NCI-H1092 treated with DMSO at 0.1 percent for 48 hours (cell line): ENCODE measurements at places on chromosomes 7 and 10.

DNA sequence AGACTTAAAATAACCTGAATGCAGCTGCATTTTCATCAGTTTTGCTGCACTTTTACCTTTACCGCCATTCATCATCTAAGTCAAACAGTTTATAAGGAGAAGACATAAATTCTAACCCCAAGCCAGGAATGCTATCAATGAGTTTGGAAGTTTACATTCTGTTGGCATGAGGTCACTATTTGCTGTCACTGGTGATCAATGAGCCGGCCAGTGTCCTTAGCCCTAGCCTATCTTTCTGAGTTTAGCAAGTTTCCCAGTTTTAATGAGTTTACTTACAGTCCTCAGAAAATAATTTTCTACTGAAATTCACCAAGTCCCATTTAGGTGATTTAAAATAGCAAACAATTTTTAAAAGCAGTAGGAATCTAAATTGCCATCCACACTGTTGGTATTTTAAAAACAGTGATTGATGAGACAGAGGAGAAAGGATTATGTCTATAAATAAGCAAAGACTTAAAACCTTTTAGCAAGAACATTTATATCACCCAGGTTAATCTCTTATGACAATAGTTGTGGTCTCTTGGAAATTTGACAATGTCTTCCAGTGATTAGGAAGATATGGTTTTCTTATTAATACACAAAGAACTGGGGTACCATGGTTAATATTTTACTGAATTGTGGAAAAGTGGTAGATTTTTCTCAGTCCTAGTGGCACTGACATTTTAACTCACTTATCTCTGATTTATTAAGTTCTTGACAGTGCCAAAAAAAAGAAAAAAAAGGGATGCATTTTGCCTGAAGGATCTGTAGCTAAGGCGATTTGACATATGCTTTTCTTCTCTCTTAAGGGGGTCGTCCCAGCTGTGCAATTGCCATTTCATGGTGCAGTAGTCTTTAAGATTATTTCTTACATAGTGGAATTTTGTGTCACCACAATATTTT, 443.4 kb upstream of the ANKRD30A start:
- no peak for DNase-seq

- no peak for DNase-seq
These were observed 32.3 kb downstream of the SLC39A12 start for GRCh38 chr10:17984056-17984455.

GRCh38 chr7:36023033-36023560, 130.0 kb upstream of the EEPD1 start:
- no peak for DNase-seq

DNA sequence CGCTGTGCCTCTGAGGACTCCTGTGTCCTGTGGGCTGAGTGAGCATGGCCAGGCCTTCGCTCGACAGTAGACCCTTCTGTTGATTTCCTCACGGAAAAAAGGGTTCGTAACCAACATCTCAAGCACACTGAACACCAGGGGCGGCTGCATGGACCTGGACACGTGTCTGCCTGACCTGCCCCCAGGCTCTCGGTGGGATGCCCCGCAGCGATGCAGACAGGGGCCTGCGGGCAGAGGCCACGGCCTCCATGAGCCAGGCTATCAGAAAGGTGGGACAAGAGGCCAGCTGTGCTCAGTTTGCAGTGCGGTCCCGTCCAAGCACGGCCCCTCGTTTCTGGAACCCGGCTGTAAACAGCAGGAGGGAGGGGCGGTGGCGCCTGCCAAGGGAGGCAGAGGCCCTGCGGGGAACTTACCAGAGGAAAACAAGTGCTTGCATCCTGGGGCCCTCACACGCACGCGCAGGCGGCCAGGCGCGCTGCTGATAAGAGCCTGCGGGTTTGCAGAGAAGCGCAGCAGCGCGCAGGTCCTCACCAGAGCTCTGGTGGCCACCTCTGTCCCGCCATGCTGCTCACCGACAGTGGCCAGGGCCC, 10.6 kb downstream of the GPR146 start:
- DNase-seq, result peak; percentile 31

- DNase-seq, result no peak
These were observed 27.1 kb downstream of the BMS1 start for GRCh38 chr10:42809676-42810075.

- no peak for DNase-seq
These were observed 41.8 kb downstream of the PNLIPRP3 start for GRCh38 chr10:116469437-116469836.

- DNase-seq, result no peak
These were observed 5.2 kb upstream of the UTF1 start for GRCh38 chr10:133224756-133225372.

- no peak for DNase-seq
These were observed 3.0 kb upstream of the CRYGN start for GRCh38 chr7:151442776-151443496.

DNA sequence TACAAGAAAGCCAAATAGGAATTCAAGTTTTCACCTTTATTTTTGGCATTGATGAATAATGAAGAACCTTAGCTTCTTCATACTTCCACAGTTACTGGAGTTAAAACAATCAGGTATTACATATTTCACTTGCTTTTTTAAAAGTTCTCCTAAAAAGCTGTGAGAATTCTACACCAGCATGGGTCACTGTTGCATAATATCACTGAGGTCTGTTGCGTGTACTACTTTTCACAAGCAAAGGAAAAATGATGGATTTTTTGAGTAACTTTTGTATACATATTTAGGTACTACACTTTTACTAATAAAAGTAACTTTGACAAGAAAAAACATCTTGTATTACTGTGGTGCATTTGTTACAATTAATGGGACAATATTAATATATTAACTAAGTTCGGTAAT, 15.2 kb downstream of the FAM24B start:
- DNase-seq, result no peak

GRCh38 chr7:155765458-155765857, 46.8 kb downstream of the SHH start:
- no peak for DNase-seq

DNA sequence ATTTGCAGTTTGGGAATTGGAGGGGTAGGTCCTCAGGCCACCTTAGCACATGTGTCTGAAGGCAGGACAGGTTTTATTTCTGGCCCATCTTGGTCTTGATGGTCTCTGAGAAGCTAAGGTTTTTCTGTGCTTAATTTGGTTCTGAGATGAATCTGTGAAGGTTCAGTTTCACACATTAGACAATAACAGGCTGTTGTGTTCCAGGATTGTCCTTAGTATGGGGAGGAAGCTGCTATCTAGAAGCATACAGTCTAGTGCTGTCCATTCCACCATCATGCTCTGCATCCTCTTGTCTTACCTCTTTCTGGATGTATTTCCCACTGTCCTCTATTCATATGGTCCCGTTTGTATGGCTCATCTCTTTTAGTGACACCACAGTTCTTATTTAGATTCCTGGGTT, 7.1 kb downstream of the UBE2D1 start:
- no peak for DNase-seq

DNA sequence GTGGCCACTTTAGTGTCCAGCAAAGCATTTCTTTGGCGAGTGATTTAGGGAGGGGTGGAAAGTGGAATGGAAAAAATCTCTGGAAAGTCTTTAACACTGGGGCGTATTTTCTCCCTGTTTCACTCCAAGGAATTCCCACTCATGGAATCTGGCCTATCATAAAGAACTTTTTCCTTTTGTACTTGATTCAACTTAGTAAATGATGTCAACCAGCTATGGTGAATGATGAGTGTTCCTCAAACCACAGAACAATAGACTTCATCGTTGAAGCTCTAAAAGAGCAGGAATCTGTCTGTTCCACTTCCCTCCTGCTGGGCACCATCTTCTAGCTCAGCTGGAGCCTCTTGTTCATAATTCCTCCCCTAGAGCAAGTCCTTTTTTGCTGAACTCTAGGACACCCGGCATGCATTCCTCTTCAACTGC, 66.5 kb downstream of the EPDR1 start:
- DNase-seq, result no peak

GRCh38 chr10:95181726-95182125, 12.3 kb upstream of the ACSM6 start:
- DNase-seq, result no peak

DNA sequence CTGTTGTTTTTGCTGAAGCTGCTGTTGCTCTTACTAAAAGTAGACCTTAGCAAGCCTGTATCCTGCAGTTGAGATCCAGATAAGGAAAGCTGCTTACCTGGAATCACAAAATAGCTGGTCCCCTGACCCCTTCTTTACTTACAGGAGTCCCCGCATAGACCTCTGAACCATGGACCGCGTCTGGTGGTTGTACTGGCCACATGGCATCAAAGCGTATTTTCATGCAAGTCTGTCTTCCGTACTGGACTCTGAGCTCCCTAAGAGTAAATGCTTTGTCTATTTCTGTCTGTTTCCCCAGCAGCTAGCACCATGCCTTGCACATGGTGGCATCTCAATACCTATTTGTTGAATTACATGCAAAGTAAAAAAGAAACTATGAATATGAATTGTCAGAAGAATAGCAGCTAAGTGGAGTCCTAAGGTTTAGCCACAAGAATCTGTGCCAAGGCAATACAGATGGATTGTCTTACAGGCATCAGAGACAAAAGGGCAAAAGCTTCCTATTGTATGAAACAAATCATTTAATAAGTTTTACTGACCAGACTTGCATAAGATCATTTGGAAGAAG, 159.2 kb downstream of the PAXIP1 start:
- DNase-seq, result peak; percentile 57

DNA sequence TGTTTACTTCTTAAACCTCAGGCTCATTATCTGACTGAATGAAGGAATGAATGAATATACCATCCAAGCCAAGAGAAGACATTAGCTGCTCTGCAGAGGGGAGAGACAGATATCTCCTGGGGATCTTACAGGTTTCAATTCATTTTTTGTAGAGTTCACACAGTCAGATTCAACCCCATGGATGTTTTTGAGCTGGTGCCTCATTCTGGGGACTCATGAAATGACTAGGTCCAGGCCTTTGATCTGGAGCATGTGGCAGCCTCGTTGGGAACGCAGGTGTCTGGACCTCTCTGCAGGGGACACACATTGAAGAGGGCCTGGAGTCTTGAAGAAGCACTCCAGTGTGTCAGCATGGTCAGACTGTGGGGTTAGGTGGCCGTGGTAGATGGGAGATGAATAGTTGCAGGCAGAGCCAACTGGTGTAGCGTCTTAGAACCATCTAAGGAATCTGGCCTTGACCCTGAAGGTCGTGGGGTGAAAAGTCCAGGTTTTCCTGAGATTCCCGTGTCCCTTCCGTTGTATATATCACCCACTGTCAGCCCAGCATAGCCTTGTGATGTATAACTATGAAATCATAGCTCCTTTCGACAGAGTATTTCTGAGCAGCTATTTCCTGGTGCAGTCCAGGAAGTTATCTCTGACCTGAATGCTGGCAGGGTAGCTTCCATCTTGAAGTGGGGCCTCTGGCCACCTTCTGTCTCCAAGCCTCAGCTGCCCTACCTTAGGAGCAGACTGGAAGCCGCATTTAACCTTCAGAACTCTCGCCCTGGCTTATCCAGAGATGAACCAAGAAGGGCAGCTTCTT, 22.3 kb downstream of the BTBD16 start:
- DNase-seq, result no peak

DNA sequence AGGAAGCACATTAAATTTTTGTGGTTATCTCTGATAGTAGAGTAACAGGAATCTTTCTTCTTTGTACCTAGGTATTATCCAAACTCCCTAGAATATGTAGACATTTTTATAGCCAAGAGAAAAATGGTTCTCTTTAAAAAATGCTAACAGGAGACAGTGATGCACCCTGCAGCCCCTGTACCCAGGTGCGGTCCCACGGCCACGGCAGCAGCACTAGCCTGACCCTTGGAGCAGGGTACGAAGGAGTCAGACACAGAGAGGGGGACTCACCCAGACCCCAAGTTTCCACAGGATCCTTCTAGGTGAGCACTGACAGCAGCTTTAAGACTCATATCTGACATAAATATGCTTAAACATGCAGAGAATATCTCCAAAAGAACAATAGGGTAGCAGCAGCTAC, 60.4 kb downstream of the NUDCD3 start:
- DNase-seq, result no peak

GRCh38 chr7:48285373-48285772, 114.1 kb downstream of the ABCA13 start:
- DNase-seq, result no peak

DNA sequence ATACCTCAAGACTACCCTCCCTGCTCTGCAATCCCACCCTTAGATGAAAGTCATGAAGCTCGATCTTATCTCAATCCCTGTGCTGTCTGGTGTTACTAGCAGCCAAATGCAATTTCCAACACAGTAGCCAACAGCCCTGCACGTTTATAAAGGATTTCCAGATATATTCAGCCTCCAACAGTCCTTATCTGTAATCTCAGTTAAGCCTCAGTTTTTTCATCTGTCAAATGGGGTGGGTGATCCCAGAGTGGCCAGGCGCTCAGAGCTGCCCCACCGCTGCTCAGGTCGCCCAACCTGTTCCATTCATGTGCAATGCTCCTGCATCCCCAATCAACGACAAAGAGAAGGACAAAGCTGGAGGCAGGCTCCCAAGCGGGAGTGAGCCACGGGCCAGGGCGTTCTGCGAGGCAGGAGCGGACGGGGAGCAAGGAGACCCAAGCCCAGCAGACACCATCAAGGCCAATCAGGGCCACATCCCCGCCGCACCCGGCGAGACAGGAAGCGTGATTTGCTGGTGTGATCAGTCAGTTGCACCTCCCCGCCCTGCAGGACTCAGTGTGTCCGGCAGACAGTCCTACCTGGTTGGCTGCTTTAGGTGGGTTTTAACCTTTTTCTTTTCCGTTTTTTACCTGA, 19.7 kb downstream of the PDGFA start:
- no peak for DNase-seq

DNA sequence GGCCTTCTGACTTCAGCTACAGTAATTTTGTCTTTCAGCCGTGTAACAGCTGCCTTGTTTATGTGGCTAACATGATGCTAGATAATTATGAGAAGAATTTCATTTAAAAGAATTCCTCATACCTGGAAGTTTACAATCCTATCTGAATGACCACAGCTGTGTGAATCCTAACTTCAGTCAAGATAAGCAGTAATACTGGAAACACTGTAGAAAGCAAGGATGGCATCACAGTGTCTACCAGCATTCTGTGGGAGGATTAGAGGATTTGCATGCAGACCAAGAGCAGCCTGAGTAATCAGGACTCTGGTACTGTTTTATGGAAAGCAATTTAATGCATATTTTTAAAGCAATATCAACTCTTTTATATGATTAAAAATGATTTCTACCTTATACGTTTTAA, 282.4 kb downstream of the EXOC4 start:
- DNase-seq, result no peak

- peak; percentile 13 for DNase-seq
These were observed 76.7 kb downstream of the SKAP2 start for GRCh38 chr7:26787701-26788100.

GRCh38 chr7:138891446-138891810, 89.8 kb downstream of the KIAA1549 start:
- DNase-seq, result peak; percentile 15

DNA sequence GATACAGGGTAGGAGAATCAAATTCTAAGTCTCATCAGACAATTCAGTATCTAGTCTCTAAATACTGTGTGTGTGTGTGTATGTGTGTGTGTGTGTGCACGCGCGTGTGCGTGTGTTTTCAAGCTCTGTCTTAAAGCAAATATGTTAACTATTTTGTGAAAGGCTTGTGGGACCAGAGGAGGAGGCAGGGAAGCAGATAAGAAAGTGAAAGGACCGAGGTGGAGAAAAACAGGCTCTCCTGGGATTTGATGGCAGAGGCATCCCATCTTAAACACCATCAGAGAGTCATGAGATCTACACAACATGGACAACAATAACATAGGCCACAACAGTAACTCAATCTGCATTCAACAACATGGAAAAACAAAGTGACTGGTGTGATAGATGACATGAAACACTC, 67.1 kb downstream of the PIP4K2A start:
- no peak for DNase-seq

- no peak for DNase-seq
These were observed 22.4 kb upstream of the SMC3 start for GRCh38 chr10:110544958-110545537.

- DNase-seq, result peak; percentile 47
These were observed 554 bp downstream of the CSGALNACT2 start for GRCh38 chr10:43138757-43139241.
